ENCODE measurements at places on chromosomes 16 and 17.

DNA sequence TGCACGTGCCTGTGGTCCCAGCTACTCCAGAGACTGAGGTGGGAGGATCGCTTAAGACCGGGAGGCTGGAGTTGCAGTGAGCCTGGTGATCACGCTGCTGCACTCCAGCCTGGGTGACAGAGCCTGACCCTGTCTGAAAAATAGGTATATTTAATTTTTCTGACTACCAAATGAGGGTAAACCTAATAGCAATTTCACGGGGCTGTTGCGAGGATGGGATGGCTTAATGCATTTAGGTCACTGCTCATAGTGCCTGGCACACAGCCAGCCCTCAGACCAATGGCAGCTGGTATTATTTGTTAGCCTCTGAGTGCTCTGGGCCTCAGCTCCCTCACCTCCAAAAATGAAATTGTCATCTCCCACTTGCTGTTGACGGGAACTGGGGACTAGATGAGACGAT lies 5.9 kb upstream of the CDIP1 start:
- no peak for DNase-seq

- no peak for DNase-seq
Measured at GRCh38 chr16:30895627-30896260, 670 bp upstream of the CTF1 start.

DNA sequence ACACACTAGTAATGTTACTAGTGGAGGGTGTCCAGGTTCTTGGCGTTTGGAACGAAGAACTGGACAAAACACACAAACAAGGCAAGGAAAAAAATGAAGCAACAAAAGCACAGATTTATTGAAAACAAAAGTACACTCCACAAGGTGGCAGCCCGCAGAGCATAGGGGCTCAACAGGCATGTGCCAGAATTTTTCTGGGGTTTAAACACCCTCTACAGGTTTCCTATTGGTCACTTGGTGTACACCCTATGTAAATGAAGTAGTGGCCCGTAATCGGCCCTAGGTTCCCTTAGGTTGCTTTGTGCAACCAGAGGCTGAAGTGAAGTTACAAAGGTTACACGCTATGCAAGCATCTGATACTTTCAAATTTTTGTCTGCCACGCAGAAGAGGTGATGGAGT lies 8.1 kb downstream of the OR2C1 start:
- no peak for DNase-seq

- no peak for DNase-seq
Measured at GRCh38 chr17:51850201-51850600, 308.3 kb downstream of the CA10 start.

DNA sequence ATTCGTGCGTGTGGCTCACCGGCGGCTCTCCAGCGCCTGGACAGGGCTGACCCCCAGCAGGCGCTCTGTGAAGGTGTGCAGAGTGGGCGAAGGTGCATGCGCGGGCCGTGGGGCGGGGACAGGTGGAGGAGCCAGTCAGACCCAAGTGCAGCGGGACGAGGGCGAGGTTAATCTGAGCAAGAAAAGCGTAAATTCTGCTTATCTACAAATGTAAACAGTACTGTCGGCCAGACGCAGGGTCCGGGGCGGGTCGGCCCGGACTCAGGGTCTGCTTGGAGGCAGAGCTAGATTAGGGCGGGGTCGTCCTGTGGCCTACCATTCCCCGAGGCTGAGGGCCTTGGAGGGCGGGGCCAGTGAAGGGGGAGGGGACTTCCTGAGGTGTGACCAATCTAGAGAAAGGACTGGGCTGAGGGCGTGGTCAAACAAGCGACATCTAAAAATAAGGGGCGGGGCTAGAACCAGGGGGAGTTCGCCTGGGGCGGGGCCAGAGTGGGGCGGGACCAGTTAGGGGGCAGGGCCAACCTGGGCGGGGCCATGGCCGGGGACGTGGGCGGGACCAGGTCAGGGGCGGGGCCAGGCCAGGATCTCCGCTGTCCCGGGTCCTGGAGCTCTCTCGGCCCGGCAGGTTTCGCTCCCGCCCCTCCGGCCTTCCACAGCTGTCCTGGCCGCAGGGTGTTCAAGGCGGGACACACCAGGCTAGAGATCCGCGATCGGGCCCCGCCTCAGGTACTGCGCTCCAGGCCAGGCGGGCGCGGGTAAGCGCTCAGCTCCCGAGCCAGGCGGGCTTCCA lies at the start of gene SEC14L5:
SEC14L5 (plus strand) TSS at position 611 of the 790 bp plus-strand sequence. CDS start 994 bp downstream, outside the sequence.
- DNase-seq, result peak; percentile 59

- no peak for DNase-seq
Measured at GRCh38 chr16:8552487-8553221, 37.7 kb downstream of the TMEM114 start.

DNA sequence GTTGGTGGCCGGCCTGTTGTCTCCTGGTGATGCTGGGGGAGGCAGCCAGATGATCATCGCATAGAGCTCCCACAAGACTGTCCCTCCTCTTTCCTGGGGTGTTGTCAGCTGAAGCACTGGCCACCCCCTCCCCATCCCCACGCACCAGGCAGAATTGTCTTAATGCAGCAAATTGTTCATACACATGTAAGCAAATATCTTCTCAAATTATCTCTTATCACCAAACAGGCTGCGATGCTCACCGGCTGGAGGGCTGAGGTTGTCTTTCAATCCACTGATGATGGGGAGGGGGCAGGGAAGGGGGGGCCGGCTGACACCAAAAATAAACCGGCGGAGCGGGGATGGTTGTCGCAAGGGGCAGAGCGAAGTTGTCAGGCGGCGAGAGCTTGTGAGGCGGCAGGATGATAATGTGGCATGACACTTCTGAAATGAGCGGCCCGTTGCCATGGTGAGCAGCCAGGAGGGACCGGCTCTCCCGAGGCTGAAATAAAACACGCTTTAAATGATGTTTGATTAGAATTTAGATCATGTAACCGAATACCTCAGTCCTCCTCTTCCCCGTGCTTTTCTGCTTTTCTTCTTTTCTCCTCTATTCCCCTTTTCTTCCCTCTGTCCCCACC lies 59.8 kb downstream of the MRM1 start:
- no peak for DNase-seq

GRCh38 chr17:17493249-17493985 lies 2.8 kb downstream of the RASD1 start:
- no peak for DNase-seq

GRCh38 chr17:35849469-35850348 lies 19.0 kb downstream of the HEATR9 start:
- DNase-seq, result peak; percentile 28

DNA sequence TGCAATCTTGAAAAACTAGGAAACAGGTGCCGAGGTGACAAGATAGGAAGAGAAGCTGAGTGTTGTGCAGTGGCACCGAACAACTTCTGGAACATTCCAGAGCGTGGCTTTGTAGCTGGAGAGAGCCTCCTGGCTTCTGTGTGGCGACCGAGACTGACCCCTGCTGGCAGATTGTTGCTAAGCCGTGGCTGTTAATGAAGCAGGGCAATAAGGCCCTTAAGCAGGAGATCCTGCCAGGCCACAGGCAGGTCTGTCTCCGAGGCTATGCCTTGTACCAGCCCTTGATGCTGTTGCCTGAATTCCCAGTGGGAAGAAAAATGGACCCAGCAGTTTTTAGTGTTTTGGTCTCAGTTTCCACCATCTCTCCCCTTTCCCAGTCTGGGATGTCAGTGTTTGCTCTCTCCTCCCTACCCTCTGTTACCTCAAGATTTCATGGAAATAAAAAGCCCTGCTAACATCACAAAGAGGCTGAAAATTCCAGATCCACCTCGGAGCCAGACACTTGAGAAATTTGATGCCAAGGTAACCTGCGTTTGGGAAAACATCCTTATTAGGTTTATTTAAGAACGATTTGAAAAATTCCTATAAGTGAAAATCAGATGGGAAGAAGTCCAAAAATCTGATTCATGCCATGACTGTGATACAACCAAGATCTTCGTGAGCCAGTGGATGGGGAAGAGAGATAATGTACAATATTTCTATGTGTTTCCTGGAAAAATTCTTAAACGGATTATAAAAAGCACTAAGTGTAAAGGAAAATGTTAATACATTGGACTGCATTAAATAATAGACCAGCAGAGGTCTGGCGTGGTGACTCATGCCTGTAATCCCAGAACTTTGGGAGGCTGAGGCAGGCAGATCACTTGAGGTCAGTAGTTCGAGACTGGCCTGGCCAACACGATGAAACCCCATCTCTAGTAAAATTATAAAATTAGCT lies 265.1 kb downstream of the PRKCA start:
- DNase-seq, result no peak

- no peak for DNase-seq
Measured at GRCh38 chr17:81222620-81222905, 202 bp downstream of the CEP131 start.

- no peak for DNase-seq
Measured at GRCh38 chr17:4747847-4748246, 8.1 kb upstream of the CXCL16 start.

GRCh38 chr17:80861892-80862291 lies 129.7 kb upstream of the CHMP6 start:
- DNase-seq, result no peak

DNA sequence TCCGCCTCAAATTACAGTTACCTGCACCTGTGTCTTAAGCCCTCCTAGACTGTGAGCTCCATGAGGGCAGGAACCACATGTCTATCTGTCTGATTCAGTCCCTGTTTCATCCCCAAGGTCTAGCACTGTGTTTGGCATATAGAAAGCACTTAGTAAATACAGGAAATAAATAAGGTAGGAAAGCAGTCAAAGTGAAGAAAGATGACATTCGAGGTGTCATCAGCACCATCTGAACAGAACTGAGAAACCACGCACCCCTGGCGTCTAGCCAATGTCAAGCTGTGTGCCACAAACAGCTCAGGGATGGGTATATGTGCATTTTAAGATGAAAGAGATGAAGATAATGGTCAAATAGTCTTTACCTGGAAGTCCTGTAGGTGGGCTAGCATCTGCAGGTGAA lies 79.6 kb upstream of the ATP2A3 start:
- DNase-seq, result no peak

Measured in forelimb muscle (tissue), 1 donor.